ENCODE measurements at places on chromosomes 3 and 15.

- no peaks in the 10 kb centered on the region for H3K4me1 ChIP-seq
- H3K4me3 ChIP-seq, result no peak overlapping the region
- DNase-seq, result no peak
Measured at GRCh38 chr3:85576697-85577200, 618.0 kb downstream of the CADM2 start.

DNA sequence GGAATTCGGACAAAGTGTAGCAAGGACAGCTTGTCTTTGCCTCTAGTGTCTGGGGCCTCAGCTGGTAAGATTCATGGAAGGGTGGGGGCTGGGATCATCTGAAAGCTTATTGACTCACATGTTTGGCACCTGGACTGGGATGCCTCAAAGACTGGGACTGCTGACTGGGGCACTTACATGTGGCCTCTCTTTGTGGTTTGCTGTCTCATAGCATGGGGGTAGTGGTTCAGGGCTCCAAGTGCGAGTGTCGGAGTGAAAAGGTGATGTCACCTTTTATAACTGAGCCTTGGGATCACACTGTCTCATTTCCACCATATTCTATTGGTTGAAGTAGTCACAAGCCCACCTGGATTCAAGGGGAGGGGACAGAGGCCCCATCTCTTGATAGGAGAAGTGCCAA is 6.8 kb downstream of the MFSD1 start:
- H3K27me3 ChIP-seq, result no peaks in the 10 kb centered on the region
- DNase-seq, result no peak
- H3K4me3 ChIP-seq, result no peak overlapping the region
- no peaks in the 10 kb centered on the region for H3K4me1 ChIP-seq
- H3K27ac ChIP-seq, result no peak overlapping the region
- peaks cover 6% of the 10 kb centered on the region for H3K36me3 ChIP-seq

DNA sequence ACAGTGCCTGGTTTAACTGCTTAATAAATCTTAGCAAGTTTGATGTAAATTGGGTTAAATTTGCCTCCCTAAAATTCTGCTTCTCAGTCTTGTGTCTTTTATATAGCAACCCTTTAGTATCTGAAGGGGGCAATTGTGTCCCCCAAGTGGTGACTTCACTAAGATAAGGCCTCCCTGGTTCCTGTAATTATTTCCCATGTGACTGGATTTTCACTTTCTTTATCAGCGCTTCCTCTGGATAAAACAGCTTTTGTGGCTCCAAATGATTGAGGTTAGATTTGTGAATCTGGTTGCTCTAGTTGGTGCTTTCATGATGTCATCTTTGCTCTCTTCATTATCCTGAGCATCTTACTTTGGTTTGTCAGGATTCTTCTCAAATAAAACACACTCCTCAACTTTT is 334.3 kb upstream of the CTDSPL start:
- no peak for DNase-seq
- H3K4me3 ChIP-seq, result no peak overlapping the region
- no peaks in the 10 kb centered on the region for H3K36me3 ChIP-seq
- no peaks in the 10 kb centered on the region for H3K4me1 ChIP-seq
- H3K27ac ChIP-seq, result no peak overlapping the region

DNA sequence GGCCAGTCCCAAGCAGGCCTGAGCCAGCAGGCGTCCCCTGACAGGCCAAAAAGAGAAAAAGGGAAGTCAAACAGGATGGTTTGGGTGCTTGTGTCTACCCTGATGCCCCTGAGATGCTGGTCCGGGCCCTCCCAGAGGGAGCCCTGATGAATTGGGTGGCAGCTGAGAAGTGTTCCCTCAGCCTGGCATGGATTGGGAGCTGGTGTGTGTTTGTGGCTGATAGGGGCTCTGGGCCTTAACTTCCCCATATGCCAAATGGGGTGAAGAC is 1.4 kb downstream of the FBLN2 start:
- no peak overlapping the region for H3K4me3 ChIP-seq
- DNase-seq, result no peak
- H3K27me3 ChIP-seq, result peaks cover 11% of the 10 kb centered on the region
- no peaks in the 10 kb centered on the region for H3K4me1 ChIP-seq
- no peak overlapping the region for H3K27ac ChIP-seq

DNA sequence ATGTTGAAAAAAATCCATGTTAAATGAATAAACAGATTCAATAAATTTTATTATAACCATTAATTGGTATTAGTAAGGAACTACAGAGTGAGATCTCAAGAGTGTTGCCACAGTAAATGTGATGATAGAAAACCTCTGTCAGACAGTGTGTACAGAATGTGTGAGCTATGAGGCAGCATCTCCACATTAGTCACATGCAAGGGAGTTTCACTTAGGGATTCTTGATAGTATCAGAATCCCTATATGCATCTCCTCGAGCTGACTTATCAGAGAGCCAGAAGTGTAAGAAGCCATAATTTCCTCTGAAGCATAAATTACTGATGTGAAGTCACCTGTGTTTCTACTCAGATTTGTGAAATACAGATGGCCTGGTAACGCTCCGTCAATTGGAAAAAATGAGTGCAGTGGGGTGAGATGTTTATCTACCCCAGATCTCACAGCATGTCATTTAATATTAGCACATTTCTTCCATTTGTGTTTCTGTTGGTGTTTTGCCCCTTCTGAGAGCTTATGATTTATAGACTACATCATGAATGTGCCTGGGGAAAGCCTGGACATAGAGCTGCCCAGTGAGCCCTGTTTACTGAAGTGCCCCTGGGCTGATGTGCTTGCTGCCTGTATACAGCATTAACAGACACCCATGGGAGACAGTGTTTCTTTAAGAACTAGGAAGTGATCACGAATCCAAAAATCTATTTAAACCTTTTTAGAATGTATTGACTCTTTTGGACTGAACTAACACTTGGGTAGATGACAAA is 262.4 kb downstream of the CPNE4 start:
- no peaks in the 10 kb centered on the region for H3K36me3 ChIP-seq
- H3K27ac ChIP-seq, result no peak overlapping the region
- DNase-seq, result no peak
- H3K27me3 ChIP-seq, result no peaks in the 10 kb centered on the region
- H3K4me3 ChIP-seq, result no peak overlapping the region

GRCh38 chr3:108818404-108818803 is 4.2 kb upstream of the TRAT1 start:
- H3K27me3 ChIP-seq, result no peaks in the 10 kb centered on the region
- no peak overlapping the region for H3K27ac ChIP-seq
- DNase-seq, result no peak
- no peak overlapping the region for H3K4me3 ChIP-seq

Measured in GM12878 (cell line).